ENCODE measurements at places on chromosomes 5 and 9.

GRCh38 chr9:20786807-20787206, 102.7 kb downstream of the FOCAD start:
- DNase-seq, result no peak

- DNase-seq, result no peak
These were observed 213.9 kb downstream of the PRDM9 start for GRCh38 chr5:23721336-23721735.

DNA sequence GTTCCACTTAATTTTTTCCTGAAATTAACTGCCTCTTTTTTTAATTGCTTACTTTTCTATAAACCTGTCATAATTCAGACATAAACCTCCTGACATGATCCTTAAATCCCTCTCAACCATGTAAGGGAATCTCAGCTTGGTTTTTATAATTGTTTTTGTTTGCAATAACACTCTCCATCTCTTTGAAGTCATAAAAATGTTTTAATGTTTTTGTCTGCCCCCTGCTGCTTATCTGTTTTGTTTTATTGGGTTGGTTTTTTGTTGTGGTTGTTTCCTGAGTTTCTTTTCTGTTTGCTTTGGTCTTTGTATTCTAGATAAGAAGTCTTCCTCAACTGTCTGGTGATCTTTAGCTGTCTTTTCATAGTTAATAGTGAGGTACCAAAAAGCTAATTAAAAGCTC, 142.0 kb downstream of the CDH6 start:
- no peak for DNase-seq

- DNase-seq, result no peak
These were observed 188.8 kb downstream of the FBN2 start for GRCh38 chr5:128349044-128349858.

Measured in nephron progenitor cell (in vitro differentiated cells).